Cardiac muscle cell (in vitro differentiated cells and primary cell): ENCODE measurements at places on chromosomes 11 and 22. TPM values are rescaled to one million over a fixed set of nuclear protein-coding genes. Genes with fewer than 3 reads are reported as not detected.

GRCh38 chr22:38317995-38318715 lies 922 bp upstream of the CSNK1E start:
- peak overlapping the region; percentile 54 for H3K27ac ChIP-seq
- no peaks in the 10 kb centered on the region for H3K36me3 ChIP-seq
- H3K4me3 ChIP-seq, result peak overlapping the region; percentile 36
- H3K27me3 ChIP-seq, result no peaks in the 10 kb centered on the region
- DNase-seq, result peak; percentile 88

- H3K27me3 ChIP-seq, result no peaks in the 10 kb centered on the region
- no peaks in the 10 kb centered on the region for H3K36me3 ChIP-seq
- H3K4me3 ChIP-seq, result no peak overlapping the region
- H3K4me1 ChIP-seq, result peaks cover 9% of the 10 kb centered on the region
Measured at GRCh38 chr22:30704978-30705377, 10.3 kb downstream of the OSBP2 start.

DNA sequence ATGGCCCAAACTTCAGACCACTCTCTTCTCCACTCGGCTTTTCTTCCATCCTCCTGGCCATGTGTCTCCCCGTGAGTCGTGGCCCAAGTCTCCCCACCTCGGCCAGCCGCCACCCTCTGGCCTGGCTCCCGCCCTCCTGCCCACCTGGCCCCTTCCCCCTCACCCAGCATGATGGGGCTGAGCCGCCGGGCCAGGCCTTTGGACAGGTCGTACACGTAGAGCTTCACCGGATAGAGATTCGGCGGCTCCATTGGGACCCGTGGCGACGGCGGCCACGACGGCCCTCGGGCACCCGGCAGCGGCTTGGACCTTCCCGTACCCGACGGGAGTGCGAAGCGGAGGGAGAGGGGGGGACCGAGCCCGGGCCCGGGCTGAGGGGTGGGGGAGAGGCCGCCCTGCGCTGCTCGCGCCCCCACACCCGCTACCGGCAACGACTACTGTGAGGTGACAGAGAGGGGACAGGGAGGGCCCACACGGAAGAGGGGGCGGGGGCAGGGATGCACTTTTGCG lies at the start of gene DESI1:
DESI1 (minus strand) TSS at position 455 of the 510 bp plus-strand sequence; CDS start at position 251, 204 bp downstream.
- peaks cover 11% of the 10 kb centered on the region for H3K4me1 ChIP-seq
- peaks cover 18% of the 10 kb centered on the region for H3K36me3 ChIP-seq

CCDC81 gene
- 2.2 and 3.2 TPM in 2 replicates for total RNA-seq

P2RY6 gene
- 0.07 and 0.39 TPM in 2 replicates for total RNA-seq

ARHGAP20 gene
- 0.30 and 0.53 TPM in 2 replicates for total RNA-seq

CTTN gene
- total RNA-seq, result 167 and 245 TPM in 2 replicates

DNA sequence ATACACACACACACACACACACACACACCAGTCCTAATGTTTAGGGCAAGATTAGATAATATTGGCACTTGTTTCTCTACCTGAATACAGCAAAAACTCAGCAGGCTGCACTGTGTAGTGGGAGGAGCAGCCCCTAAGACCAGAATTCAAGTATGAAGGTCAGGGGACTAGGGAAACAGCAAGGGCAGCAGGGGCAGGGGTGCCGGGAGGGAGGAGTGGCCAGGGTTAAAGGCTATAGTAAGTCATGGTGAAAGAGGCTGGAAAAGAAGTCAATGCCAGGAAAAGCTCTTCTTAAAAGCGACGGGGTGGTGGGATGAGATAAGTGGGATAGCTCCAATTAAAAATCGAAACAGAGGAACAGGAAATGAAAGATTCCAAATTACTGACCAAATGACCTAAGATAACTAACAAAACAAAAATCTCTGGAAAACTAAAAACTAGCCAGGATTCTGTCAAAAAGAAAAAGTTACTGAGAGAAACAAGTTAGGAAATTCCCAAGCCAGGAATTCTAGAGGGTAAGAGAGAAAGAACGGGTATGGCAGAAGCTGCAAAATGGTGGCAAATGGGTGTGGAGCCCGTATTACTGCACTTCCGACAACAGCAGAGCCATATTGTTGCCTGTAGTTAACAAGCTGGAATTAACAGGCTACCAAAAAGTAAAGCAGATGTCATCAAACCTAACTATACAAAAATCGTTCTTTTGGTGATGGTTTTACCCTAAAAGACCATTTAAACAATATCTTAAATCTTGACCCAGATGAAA lies 1.3 kb downstream of the ASCL3 start:
- no peaks in the 10 kb centered on the region for H3K27me3 ChIP-seq
- H3K4me1 ChIP-seq, result no peaks in the 10 kb centered on the region
- H3K4me3 ChIP-seq, result no peak overlapping the region
- no peaks in the 10 kb centered on the region for H3K36me3 ChIP-seq
- no peak for DNase-seq

LRRC32 gene
- 15.9 and 21.8 TPM in 2 replicates for total RNA-seq

NOX4 gene
- total RNA-seq, result 0.49 and 0.74 TPM in 2 replicates

CCDC87 gene
- total RNA-seq, result 2.7 and 3.9 TPM in 2 replicates

DNA sequence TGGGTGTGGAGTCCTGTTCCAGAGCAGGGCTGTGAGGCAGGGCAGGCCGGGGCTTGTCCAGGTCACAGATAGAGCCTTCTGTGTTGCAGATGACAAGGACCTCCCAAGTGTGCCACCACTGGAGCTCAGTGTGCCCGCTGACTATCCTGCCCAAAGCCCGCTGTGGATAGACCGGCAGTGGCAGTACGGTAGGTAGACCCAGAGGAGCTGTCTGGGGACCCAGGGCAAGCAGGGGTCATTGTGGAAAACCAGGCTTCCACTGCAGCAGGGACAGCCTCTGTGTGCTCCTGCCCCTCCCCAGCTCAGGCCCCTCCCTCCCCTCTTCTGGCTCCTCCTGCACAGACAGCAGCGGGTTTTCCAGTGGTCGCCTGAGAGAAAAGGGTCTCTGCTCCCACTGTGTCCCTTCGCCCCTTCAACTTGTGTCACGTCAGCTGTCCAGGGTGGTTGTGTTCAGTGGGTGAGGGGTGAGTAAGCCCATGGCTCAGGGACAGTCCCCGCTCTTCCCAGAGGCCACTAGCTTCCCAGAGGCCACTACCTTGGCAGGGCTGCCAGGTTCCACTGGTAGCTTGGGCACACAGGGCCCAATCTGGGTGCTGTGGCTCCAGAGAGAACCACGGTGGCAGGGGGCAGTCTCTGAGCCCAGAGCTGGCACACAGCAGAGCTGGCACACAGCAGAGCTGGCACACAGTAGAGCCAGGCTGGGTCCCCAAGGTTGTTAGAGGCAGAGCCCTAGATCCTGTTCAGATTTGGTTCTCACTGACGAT lies 78.4 kb downstream of the MED15 start:
- peaks cover 37% of the 10 kb centered on the region for H3K36me3 ChIP-seq
- no peak for DNase-seq
- no peak overlapping the region for H3K27ac ChIP-seq
- H3K4me1 ChIP-seq, result no peaks in the 10 kb centered on the region

DNA sequence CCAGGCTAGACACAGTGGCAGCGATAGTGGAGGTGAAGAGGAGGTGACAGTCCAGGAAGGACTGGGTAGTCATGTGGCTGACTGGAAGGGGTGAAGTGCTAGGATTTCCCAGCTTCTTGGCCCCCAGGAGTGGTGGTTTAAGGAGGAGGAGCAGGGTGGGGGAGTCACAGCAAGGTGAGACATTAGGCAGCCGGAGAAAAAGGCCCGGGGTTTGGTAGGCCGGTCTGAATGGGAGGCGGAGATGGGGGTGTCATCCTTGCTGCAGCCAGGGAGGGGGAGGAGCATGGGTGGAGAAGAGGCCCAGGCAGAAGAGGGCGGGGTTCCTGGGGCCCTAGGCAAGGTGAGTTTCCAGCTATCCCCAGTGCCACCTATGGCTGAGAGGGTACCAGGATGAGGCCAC lies 6.1 kb downstream of the SIPA1 start:
- H3K27me3 ChIP-seq, result no peaks in the 10 kb centered on the region
- H3K4me1 ChIP-seq, result no peaks in the 10 kb centered on the region
- DNase-seq, result no peak
- no peaks in the 10 kb centered on the region for H3K36me3 ChIP-seq

DNA sequence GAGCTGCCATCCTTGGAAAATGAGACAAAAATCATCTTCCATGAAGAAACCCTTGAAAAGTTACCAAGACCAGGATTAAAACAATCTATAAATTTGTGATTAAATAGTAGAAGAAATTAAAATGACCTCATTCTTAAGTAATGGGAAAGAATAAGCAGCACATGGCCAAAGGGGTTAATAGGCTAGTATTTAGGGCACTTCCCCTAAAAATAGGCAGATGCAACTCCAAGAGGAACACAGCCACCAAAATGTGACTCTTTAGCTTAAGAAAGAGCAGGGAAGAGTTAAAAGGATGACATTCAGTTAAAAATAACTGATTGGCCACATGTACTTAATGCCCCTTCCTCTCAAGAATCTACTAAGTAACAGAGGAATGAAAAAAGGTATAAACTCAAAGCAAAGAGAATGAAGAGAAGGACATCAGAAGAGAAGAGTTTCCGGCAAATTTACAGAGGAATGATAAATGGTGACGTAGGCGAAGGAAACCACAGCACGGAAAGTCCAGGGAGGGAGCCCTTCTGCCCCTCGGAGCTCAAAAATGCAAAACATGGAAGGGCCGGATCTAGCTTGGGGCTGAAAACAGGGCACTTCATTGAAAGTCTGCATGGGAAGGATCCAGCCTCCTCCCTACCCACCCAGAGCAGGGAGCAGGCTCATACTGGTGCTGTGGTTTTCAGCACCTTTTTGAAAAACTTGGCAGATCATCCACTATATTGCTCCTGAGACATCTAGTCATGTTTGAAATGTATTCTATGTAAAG lies 17.8 kb downstream of the SCUBE2 start:
- H3K4me3 ChIP-seq, result no peak overlapping the region
- no peak overlapping the region for H3K27ac ChIP-seq
- no peaks in the 10 kb centered on the region for H3K27me3 ChIP-seq
- no peaks in the 10 kb centered on the region for H3K36me3 ChIP-seq
- DNase-seq, result no peak
